ENCODE measurements at places on chromosomes 11 and 22.

DNA sequence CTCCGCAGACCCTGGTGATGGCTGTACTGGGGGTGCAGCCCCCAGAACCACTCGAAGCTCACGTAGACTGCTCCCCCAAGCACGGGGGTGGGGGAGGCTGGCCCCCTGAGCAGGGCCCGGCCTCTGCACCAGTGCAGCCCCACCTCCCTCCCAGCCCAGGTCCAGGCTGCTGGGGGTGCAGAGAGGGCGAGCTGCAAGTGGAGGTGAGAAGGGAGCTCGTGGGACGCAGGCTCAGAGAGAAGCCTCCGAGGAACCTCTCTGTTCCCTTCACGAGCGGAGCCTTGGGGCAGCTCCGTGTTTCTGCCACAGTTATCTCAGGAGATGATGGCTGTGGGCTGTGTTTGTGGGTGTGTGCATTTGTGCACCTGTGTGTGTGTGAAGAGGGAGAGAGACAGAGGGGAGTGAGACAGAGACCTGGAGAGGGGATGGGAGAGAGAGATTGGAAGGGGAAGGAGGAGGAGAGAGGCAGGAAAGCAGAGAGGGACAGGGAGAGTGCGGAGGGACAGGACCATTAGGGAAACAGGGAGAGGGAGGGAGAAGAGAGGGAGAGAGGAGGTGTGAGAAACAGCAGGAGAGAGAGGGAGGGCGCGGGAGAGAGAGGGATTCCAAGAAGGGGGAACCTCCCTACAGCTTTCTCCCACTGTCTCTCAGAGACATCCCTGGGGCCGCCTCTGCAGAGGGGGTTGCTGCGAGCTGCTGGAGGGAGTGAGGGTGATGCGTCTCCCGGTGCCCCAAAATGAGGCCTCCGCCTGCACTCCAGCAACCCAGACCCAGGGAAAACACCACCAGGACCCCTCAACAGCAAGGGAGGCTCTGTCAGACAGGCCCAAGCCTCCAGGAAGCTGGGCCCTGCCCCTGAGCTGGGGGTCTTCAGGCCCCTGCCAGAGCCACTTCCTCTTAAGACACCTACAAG lies 1488.6 kb downstream of the BRD1 start:
- DNase-seq, result no peak

GRCh38 chr11:43874738-43875137 lies 5.9 kb upstream of the ALKBH3 start:
- DNase-seq, result no peak

- no peak for DNase-seq
These were observed 36.7 kb downstream of the FBXO7 start for GRCh38 chr22:32511274-32511673.

DNA sequence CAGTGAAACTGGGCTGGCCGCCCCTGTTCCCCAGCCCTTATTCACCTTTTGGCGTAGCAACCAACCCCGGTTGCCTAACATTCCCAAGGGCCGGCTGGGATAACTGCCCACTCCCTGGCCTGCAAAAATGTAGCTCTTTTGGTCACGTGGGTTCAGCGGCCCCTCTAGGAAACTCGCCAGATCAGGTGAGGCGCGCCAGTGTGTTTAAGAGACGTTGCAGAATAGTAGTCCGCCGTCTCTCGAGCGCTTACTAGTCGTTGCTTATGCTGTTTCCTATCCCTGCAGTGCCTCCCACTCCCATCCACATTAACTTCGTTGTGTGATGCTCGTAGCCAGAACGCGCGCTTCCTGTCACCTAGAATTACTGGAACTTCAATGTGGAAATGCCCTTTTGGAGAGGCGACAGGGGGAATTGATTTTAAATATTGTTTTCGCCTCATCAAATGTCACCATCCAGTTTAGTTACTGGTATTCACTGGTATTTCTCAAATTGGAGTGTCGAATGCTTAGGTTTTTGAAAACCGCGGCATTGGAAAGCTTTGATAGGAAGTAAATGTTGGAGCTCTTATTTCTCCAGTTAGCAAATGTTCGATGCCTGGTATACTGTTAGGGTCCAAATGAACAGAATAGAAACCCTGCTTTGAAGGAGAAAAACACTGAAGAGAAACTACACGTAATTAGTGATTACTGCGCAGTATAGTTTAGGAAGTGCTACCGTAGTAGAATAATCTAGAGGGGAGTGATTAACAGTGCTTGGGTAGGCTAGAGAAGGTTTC lies 823 bp downstream of the CEP57 start:
- DNase-seq, result peak; percentile 53

DNA sequence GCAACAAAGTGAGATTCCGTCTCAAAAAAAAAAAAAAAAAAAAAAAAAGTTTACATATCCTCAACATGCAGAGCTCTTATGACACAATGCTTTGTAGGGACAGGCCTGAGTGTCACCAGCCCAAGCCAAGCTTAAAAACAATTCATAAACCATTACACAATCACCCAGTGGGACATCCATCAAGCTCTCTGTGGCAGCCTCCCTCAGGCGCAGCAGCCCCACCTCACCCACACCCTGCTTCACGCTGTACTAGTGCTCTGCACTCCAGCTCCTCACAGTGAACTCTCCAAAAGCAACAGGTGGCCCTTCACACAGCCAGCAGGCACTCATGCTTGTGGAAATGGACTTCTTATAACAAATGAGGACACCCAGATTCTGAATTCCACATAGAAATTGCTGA lies 3.5 kb upstream of the FOXRED2 start:
- no peak for DNase-seq

DNA sequence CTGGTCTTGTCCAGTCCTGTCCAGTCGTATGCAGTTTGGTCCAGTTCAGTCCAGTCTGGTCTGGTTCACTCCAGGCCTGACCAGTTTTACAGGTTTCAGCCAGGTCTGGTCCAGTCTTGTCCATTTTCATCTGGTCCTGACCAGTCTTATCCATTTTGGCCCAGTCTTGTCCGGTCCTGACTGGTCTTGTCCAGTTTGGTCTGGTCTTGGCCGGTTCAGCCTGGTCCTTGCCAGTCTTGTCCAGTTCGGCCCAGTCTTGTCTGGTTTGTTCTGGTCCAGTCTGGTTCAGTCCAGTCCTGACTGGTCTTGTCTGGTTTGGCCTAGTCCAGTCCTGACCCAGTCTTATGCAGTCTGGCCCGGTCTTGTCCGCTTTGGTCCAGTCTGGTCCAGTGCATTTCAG lies 380.2 kb downstream of the OR4C45 start:
- no peak for DNase-seq

- DNase-seq, result no peak
These were observed 49.2 kb downstream of the APOL5 start for GRCh38 chr22:35766654-35767580.

- DNase-seq, result no peak
These were observed 340.7 kb downstream of the MIAT start for GRCh38 chr22:26998129-26998528.

GRCh38 chr11:29343465-29344333 lies 673.1 kb downstream of the KCNA4 start:
- DNase-seq, result no peak

- DNase-seq, result no peak
These were observed 681 bp upstream of the ARHGEF12 start for GRCh38 chr11:120335556-120335907.

GRCh38 chr11:60982184-60982583 lies 10.7 kb downstream of the CD6 start:
- DNase-seq, result no peak

DNA sequence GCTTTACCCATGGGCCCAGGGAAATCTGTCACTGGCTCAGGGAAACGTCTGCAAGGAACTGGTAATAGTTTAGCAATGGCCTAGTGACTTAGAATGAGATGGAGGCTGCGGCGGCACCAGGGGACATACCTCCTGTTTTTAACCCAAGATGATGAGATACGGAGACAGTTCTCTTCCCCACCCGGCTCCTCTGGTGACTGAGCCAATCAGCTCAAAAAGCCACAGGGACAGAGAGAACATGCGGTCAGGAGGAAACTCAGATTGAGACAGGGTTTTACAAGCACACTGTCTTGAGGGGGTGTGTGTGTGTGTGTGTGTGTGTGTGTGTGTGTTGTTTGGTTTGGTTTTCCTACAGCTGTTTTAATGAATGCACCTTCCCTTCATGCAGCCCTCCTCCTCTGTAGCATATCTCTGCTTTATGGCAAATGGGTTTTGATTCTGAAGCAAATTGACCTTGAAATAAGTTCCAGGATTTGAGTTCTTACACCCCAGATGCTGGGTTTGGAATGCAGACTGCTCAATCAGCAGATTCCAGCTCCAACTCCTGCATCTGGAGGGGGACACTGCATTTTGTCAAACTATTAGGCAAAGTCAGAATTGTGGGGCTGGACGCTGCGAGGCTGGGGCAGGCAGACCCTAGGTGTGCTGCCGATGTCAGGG lies 246.2 kb downstream of the NTM start:
- DNase-seq, result no peak

GRCh38 chr11:116716621-116717020 lies 56.2 kb downstream of the BUD13 start:
- no peak for DNase-seq

DNA sequence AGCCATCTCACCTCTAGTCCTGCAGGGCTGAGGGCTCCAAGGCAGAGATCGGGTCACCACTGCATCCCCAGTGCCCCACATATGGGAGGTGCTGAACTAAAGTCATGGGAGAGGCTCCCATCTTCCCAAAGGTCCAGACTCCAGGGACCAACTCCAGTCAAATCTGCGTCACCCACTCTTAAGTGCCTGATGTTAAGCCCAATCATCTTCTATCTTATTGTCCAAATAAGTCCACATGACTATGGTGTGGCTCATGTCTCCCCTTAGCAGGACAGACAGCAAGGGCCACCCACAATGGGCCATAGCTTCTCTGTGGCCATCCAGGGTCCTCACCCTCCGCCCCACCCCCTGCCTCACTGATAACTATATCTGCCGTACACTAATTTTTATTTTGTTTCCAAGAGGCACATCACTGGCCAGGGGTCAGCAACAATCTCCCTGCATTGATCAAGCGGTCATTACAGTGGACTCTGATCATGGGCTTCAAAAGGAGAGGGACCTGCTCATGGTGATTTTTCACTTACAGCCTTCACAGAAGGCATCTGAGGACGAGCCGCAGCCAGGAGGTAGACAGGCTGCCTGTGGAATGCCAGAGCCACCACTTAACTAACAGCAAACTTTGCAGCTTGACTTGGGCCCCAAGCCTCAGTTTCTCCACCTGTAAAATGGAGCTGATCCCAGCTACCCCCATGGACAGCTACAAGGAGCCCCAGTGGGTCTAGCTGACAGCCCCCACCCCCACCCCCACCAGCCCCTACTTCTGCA lies 23.3 kb downstream of the MYH9 start:
- no peak for DNase-seq

DNA sequence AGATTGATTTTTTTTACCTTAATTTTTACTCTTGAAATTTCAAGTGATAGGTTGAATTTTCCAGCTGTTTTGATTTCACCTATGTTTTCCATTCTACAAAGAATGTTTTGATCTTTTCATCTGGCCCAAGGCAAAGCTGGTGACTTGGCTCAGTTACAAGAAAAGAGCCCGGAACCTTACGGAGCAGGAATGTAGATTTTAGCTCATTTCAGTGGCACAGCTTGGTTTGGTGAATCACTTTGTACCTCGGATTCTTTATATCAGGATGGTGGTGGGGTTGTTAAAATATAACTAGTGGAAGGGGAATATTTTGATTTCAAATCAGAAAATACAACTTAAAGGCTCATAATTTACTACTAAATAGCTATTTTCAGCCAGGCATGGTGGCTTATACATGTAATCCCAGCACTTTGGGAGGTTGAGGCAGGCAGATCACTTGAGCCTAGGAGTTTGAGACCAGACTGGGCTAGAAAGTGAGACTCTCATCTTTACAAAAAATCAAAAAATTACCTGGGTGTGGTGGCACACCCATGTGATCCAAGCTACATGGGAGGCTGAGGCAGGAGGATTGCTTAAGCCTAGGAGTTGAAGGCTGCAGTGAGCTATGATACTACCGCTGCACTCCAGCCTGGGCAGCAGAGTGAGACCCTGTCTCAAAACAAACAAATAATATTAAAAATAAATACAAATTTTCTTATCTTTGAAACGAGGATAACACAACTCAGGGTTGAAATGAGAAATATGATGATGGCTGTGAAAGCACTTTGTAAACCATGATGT lies 9.4 kb upstream of the GRIK4 start:
- no peak for DNase-seq

GRCh38 chr11:37533830-37534229 lies 935.8 kb upstream of the RAG2 start:
- no peak for DNase-seq

DNA sequence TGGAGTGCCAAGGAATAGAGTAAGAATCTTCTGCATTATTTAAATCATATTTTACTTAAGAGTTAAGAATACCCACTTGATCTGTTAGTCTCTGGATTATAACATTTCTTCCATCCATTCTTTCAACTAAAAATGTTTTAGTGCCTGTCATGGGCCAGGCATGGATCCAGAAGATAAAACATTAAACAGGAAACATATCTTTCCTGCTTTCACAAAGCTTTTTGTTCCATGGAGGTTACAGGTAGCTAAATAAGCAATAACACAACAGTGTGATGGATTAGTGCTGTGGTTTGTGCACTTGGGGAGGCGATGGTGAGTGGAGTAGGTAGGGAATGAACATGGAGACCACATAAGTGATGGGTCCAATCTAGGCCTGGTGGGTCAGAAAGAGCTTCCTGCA lies 258.5 kb downstream of the DDX10 start:
- DNase-seq, result no peak

DNA sequence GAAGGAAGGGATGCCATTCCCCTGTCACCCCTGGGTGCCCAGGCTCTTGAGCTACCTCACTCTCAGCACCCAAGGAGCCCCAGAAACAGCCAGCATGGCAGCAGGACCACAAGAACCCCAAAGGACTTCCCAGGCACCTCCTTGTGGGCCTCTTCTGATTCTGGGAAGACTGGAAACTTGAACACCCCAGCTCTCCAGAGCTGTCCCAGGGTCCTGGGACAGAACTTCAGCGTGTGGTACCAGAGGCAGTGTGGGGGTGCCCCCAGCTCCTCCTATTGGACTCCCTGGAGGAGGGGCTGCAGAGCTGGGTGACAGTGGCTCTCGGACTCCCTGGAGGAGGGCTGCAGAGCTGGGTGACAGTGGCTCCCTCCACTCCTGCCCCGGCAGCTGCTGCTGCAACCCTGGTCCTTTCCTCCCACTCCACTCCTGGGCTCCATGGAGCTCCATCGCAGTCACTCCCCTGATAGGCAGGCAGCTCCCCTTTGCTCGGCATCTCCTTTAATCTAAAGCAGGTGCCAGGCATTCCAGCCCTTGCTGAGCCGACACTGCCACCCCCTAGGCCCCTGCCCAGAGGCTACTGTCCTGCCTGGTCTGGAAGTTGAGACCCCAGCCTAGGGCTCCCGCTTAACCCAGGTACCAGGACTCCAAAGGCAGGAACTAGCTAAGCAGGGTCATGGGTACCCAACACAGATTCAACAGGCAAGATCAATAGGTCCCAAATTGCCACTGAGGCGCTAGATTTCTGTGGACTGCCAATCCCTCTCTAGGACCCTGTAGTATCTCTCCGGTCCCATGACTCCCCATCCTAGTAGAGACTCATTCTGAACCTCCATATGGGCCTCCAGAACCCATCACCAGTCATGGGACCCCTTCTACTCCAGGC lies 2.7 kb downstream of the BCL9L start:
- DNase-seq, result no peak

- no peak for DNase-seq
These were observed 15.8 kb downstream of the SHANK3 start for GRCh38 chr22:50688448-50688847.

All from anterior cingulate cortex (tissue), 58 donors.